Inflammatory macrophage treated with lipopolysaccharide for 4 hours (primary cell): ENCODE measurements at places on chromosomes 12 and 14.

GRCh38 chr14:33061667-33062325 is 123.1 kb downstream of the NPAS3 start:
- DNase-seq: no peak

DNA sequence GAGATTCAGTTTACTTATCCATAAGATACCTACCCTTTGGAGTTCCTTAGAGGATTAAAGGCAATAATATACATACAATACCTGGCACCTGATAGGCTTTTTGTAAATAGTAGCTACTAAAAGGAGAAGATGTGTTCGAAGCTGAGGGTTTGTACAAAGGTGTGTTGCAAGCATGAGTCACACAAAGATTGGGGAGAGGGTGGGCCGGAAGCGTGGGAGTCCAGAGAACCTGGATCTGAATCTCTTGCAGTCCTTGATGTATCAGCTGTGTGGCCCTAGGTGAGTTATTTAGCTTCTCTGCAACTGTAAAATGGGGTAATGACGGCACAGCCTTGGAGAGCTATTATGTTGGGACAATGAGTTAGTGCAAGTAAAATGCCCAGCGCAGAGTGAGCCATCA is 61.6 kb upstream of the PSMC1 start:
- peak; percentile 1 for DNase-seq

GRCh38 chr12:1591034-1591433 is 3.3 kb downstream of the FBXL14 start:
- no peak for DNase-seq

DNA sequence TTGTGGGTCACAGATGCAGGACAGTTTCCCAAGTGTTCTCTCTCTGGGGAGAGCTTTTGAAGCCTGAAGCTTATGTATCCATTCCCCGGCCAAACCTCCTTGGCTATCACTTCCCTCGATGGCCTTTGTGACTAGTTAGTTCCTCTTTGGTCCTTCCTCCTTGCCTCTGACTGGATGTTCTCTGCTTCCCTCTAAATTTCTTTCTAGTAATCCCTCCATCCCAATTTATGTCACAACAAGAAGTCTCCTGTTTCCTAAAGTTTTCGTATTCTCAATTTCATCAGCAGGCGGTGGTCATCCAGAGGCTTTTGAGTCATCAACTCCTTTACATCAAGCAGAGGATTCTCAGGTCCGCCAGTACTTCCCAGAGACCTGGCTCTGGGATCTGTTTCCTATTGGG is 27.5 kb downstream of the A2ML1 start:
- peak; percentile 73 for DNase-seq

DNA sequence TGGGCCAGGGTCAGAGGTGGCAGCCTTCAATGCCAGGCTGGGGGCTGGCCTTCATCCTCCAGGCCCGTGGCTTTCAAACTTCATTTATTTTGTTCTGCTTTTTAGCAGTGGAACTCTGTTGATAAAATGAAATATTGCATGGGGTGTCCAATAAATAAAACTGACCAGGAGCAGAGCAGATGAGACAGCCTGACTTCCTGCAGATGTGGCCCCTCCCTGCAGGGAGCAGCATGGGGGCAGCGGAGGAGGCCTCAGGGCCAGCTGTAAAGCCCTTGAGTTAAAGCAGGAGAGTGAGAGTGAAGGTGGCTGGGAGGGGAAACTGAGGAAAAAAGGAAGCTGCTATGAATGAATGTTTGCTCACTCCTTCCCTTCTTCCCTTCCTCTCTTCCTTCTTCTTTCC is 120.3 kb downstream of the RPAP3 start:
- no peak for DNase-seq
